ENCODE measurements at places on chromosomes 1 and 21. TPM values are rescaled to one million over a fixed set of nuclear protein-coding genes. Genes with fewer than 3 reads are reported as not detected.

FAM177B gene
- total RNA-seq, result not detected

CHRNB2 gene
- total RNA-seq, result not detected

FCRL2 gene
- not detected for total RNA-seq

TTC22 gene
- total RNA-seq, result not detected

AKR7A3 gene
- total RNA-seq, result 1.2 TPM

C4BPA gene
- total RNA-seq, result 0.18 TPM
